ENCODE measurements at places on chromosomes 6 and 20.

DNA sequence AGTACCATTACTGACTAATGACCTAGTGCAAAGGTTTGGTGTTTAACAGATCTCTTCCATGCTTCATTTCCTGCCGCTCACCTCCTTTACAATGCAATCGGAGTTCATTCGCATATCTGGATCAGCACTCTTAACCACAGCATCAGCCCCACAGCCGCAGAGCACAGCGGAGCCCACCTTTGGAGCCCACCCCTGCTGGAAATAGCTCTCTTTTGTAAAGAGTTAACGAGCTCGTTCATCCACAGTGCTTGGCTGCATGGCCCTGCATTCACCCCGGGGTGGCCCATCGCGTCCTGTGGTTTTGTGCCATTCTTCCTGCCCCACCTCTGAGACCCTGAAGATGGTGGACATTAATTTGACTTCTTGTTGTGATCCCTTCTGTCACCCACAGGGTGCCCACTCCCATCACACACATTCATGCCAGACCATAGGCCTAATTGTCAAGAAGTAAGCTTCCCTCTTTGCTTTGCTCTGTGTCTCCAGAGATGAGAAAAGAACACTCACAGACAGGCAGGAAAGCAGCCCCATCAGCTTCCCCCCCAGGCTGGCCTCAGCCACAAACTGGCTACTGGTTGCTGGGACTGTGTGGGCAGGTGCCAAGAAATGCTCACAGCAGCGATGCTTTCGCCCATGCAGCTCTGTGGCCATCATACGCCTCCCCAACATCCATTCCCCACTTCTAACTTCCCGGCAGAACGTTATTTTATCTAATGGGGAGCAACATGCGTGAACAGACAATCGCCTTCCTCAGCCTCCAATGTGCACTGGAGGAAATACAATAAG, 167.0 kb downstream of the LRFN2 start:
- no peak for DNase-seq

- DNase-seq: no peak
Measured at GRCh38 chr6:149359440-149359839, 40.6 kb upstream of the SUMO4 start.

- DNase-seq: no peak
Measured at GRCh38 chr6:113475392-113475791, 381.8 kb upstream of the MARCKS start.

- no peak for DNase-seq
Measured at GRCh38 chr6:94065707-94066337, 646.5 kb upstream of the EPHA7 start.

- no peak for DNase-seq
Measured at GRCh38 chr6:63245420-63245819, 34.2 kb downstream of the FKBP1C start.

DNA sequence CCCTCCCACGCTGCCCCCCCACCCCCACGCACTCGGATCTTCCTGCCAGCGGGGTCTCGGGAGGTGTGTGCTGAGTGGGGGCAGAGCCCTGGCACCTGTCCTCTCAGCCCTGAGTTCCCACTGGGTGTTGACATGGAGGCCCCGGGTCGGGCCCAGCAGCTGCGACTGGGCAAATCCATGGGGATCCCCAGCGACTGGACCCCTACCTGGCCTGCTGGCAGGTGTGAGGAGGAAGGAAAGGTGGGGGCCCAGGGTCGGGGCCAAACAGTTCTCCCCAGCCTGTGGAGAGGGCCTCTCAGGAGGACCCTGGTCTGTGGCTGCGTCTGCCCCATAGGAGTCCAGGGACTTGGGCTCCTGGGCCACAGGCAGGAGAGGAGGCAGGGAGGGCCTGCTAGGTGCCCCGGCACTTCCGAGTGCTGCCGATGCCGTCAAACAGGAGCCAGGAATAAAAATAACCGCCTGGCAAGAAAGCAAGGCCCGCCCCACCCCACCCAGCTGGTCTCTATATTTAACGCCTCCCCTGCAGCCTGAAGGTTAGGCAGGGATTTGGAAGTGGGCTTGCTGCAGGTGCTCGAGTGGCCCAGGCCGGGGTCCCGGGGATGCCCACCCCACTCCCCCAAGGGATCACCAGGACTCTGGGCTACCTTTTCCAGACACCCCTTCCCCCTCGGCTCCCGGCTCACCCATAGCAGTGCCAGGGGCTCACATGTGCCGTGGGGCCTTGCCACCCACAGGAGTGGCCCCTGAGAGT, 1.4 kb upstream of the EEF1A2 start:
- DNase-seq: no peak

- no peak for DNase-seq
Measured at GRCh38 chr20:13930281-13930680, 60.1 kb downstream of the SEL1L2 start.

DNA sequence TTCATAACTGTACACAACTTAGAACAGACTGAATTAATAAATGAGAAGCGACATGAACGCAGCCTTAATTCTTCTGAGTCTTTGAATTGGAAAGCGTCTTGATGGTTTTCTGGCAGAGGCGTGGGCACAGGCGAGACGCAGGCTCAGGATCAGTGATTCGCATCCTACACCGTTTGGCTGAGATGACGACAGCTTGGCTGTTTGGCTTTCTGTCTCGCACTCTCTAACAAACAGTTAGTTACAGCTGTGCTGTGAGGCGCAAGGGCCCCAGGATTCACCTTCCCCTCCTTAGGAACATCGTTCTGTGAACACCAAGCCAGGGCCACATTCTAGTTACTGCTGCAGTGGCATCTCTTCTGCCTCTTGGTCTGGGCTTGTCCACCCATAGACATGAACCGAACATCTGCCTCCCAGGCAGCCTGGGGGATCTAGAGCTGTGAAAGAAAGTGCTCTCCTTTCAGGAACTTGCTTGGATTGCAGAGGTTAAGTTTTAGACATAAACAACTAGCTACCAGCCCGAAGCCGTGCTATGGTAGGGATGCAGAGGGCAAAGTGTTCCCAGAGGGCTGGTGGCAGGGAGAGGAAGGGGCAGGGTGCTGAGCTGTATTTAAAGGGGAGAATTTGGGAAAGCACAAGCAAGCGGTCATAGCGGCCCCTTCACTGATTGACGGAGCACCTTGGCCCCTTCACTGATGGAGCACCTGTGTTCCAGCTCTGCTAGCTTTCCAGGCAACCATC, 49.6 kb downstream of the TCP11 start:
- no peak for DNase-seq

DNA sequence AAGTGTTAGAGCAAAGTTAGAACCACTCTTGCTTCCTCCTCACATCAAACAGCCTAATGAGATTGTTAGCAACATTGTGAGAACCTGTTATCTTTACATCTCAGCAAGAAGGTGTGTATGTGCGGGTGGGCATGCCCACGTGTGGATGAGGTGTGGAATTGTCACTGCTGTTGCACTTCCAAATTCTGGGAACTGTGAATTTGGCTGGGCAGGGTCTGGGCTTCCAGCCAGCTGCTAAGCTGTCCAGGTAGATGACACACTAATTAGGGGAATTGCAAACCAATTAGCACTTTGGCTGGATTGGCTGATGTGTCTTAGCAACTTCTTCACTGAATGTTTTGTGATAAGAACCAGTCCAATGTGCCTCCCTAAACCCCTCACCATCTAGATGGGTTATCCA, 848.2 kb downstream of the DHX35 start:
- no peak for DNase-seq

- DNase-seq: no peak
Measured at GRCh38 chr6:25629198-25629576, 22.8 kb upstream of the SCGN start.

DNA sequence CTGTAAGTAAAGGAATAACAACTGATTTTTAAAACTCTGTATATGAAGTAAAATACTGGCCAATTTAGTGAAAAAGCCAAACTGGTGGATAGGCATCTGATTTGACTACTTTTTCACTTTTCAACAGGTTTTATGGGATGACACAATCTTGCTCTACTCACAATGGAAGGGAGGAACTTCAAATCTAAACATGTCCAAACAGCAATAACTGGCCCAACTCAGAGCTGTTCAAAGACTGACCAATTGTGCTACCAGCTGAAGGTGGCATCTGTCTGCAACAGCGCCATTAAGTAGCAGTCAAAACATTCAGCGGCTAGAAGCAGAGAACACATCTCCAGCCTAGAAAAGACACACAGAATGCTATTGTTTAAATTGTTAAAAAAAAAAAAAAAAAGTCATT, 44.6 kb downstream of the SESN1 start:
- no peak for DNase-seq

Measured in left renal cortex interstitium (tissue), 4 donors.